Activated T-helper 1 cell treated with anti-CD3 and anti-CD28 coated beads, Interleukin-2, amount 50 U/mL, for 16 hours (primary cell): ENCODE measurements at places on chromosomes 16 and 17.

DNA sequence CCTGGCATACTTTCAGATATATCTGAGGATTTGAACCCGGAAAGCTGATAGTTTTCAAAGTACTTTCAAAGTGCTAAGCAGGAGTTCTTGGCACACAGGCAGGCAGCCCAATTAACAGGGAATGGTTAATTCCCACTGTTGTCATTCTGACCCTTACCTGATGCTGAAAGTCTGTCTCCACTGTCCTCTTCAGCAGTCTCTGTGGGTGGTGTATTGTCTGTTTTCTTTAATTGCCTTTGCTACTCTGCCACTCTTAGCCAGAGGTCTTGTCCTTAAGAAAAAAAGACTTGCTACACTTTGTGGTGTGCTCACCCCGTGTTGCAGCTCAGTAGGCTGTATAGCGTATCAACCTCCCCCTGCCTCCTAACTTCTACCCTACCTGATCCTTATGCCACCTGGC lies 63.2 kb upstream of the SLC12A3 start:
- no peak for DNase-seq

DNA sequence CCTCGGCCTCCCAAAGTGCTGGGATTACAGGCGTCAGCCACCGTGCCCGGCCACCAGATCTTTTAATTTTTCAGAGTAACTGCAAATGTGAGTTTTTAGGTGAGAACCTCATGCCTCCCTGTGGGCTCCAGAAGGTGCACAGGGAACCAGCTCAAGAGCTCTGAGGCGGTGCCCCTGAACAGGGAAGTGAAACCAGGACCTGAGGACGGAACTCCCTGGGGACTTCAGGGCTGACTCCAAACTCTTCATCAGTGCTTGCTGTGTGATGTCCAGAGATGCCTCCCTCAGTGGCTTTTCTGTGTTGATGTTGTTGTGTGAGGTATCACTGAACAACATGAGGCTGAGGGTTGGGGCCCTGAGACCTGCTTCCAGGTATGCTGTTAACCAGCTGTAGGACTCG lies 23.8 kb downstream of the SLC12A3 start:
- no peak for DNase-seq

GRCh38 chr17:55388842-55389241 lies 32.8 kb downstream of the MMD start:
- DNase-seq = no peak

DNA sequence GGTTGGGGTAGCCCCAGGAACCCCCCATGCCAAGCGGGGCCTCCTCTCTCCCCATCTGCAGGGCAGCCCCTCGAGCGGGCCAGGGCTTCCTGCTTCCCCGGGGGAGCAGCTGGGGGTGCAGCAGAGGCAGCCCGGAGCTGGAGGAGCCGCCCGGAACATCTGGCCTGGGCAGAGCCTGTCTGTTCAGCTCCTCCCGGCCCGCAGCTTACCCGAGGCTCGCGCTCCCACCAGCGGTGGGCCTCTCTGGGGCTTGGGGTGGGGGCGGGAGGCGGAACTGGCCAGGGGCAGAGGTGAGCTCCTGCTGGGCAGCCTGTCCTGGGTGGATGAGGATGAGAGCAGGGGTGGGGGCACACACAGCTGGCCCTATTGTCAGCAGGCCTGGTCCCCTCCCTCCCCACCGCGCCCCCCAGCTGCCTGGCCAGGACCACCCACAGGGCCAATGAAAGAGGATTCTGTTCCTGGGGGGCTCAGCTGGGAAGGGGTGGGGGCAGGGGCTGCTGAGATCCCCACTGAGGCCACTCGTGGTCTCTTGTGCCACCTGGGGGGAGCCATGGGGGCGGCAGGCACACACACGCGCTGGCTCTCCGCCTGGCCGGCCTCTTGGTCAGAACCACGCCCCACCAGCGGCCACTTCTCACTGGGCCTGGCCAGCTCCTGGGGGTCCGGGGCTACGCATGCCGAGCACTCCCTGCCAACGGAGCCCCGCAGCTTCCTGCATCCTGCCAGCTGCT lies 34.7 kb downstream of the BAHCC1 start:
- DNase-seq = no peak

DNA sequence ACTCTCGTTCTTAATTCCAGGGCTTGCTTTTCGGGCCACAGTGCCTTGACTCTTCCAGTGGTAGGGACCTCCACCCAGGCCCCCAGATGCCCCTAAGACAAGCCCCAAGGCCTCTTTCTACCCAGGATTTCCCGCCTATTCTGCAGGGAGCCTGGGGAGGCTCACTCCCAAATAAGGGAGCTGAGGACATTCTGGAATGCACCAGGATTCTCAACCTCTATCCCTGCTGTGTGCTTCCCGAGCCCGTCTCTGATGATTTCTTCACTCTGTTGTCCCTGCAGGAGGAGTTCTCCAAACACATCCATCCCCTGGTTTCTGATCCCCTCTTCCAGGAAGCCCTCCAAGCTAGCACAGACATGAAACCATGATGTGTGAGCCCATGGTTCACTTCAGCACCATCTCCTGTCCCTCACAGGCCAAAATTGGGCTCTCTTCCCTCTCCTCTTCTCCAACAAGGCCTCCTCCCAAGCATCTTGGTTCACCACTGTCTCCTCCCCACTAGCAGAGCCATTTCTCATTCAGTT lies 255.9 kb downstream of the KATNIP start:
- no peak for DNase-seq

DNA sequence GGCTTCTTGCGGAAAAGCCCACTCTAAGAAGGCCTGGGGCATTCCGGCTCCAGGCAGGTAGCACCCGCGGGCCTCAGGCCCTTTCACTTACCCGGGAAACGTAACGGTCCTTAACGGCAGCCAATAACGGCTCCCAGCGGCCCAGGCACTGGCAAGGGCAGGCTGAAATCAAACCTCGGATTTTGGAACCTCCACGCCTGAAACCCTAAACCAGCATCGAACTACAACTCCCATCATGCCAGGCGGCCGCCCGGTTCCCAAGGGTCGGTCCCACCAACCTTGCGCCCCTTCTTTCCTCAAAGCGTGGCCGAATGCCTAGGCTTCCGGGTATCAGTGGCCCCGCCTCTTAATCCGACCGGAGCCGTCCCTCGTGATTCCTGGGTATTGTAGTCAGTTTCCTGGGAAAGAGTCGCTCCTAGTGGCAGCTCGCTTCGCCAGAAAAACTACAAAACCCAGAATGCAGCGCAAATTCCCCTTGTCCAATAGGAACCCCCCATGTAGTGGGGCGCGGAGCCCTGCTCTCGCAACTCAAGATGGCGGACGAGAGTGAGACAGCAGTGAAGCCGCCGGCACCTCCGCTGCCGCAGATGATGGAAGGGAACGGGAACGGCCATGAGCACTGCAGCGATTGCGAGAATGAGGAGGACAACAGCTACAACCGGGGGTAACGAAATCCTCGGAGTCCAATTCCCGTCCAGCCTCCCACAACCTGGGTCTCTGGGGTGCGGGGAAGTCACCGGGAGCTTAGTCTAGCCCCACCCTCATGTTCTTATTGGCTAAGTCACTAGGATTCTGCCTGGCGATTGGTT lies at the start of gene NMT1:
TSS of gene NMT1 (plus strand) at position 521 of the 809 bp plus-strand sequence. CDS start at position 534, 13 bp downstream.
- peak; percentile 92 for DNase-seq

DNA sequence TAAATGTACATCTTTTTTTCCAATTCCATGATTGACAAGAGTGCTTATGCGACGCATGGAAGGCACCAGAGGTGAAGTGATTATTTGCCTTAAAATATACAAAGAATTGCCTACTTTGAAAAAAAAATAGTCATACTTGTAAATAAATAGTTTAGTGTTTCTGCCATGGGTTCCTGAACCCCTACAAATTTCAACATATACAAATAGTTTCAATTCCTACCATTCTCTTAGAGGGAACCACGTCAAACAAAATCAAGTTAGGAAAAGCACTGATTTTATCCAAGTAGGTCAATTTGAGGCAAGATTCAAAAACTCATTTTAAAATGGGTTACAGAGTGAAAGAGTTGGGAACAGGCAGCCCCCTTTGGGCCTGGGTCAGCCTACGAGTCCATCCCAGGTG lies 11.7 kb downstream of the CMTM3 start:
- DNase-seq = no peak

DNA sequence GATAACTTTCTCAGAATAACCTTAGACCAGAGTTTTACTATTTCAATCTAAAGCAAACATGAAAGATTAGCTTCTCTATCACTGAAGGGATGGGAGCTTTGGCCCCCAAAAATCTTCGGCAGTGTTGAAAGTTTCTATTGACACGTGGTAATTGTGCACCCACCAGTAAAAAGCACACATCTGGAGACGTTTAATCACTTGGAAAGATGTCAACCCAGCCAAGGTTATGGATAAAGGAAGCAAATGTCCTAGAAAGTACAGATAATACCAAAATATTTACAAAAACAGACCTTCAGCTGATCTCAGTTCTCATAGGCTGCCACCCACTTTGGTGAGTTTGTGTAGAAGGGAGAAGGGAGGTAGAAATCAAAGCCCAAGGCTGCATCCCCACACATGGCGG lies 5.3 kb downstream of the MYCBPAP start:
- no peak for DNase-seq

DNA sequence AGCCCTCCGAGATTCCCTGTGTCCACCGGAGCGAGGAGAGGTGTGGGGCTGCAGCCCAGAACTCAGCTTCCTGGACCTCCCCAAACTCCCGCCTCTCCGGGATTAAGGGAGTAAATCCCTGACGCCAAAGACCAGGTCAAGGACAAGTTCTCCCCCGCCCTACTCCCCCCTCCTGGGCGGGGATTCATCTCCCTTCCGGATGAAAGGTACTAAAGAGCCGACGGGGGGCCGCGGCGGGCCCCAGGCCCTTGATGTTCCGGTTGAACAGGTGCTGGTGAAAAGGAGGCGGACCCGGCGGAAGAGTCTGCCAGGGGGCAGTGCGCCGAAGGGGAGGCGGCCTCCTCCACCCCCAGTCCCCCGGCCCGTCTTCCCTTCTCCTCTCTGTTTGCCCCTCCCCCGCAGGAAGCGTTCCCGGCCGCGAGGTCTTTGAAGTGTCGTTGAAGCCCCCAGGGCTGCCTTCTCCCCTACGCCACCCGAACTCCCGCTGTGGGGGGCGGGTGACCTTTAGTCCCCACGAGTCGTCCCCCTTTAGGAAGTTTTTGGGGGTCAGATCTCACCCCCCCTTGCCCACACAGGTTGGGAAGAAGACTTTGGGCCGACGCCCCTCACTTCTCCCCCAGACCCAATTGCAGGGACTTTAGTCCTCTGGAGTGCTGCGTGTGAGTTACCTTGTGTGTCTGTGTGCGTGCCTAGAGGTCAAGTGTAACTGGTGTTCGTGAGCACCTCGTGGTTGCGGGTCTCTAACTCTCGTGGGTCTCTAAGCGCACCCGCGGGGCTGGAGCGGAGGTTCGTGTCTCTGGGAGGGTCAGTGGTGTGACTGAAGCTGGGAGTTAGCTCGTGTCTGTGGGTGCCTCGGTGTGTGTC lies 1.1 kb upstream of the MLLT6 start:
- DNase-seq = peak; percentile 69

- DNase-seq = no peak
Observed at GRCh38 chr16:30414159-30414558, 6.8 kb downstream of the ZNF771 start.

- no peak for DNase-seq
Observed at GRCh38 chr17:77489893-77490255, 349.1 kb downstream of the SEC14L1 start.

DNA sequence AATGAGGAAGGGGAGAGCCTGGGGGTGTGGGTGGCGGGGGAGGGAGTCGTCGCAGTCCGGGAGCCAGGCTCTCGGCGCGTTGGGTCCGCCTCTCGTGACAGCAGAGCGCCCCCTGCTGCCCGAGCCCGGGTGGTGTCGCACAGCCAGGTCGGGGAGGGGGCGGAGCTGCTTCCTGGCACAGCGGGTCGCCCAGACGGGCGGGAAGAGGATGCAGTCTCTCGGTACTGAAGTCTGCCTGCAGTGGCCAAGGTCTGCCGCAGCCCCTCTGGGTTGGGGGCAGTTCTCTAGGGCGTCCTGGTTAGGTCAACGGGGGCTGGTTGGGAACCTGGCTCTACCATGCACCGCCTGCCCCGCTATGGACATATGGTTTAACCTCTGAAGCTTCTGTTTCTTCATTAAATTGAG lies 38.2 kb upstream of the CCDC182 start:
- DNase-seq = peak; percentile 57

DNA sequence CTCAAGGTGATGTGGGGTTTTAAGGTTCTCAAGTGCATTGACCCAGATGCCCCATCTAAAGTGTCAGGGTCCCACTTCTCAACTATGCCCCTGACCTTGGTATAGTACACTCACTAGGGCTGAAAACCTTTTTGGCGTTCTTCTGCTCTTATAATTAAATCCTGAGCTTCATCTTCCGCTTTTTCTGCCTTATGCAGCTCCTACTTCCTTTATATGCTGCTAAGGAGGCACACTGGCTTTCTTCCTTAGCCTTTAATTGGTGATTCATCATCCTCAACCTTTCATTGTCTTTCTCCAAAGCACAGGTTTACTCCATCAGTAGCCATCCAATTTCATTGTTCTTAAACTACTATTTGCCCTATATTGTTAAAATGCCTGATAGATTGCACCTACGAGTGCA lies 5.3 kb upstream of the NF1 start:
- no peak for DNase-seq

DNA sequence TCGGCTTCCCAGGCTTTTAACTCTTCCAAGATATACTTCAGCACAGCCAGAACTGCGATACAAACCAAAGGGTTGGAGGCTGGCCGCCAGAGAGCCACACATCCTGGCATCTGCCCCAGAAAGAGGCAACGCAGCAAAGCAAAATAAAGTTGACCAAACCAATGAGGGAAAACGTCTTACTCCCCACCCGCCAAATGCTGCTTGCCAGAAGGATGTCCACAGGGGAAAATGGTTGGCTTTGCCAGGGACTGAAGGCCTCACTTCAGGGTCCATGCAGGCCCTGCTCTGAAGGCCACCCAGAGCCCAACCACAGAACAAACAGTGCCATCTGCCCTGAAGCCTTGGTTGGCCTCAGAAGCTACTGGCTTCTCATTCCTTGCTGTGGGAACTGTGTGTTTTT lies 15.0 kb downstream of the CACNG1 start:
- DNase-seq = no peak

- peak; percentile 36 for DNase-seq
Observed at GRCh38 chr17:37490022-37490587, 414 bp downstream of the DUSP14 start.

- DNase-seq = no peak
Observed at GRCh38 chr17:43616421-43616820, 45.3 kb downstream of the MEOX1 start.

GRCh38 chr16:51061328-51061727 lies 89.7 kb downstream of the SALL1 start:
- no peak for DNase-seq
